Fibroblast of lung (primary cell): ENCODE measurements at places on chromosomes 4 and X.

GRCh38 chr4:183637461-183637860 lies 21.5 kb downstream of the RWDD4 start:
- H3K36me3 ChIP-seq: no peaks in the 10 kb centered on the region
- H3K4me3 ChIP-seq: no peak overlapping the region
- no peak overlapping the region for H3K27ac ChIP-seq
- DNase-seq: peak; percentile 73
- no peaks in the 10 kb centered on the region for H3K27me3 ChIP-seq
- H3K4me1 ChIP-seq: peaks cover 2% of the 10 kb centered on the region

- H3K4me1 ChIP-seq: no peaks in the 10 kb centered on the region
- DNase-seq: no peak
- peaks cover 1% of the 10 kb centered on the region for H3K27me3 ChIP-seq
- H3K4me3 ChIP-seq: no peak overlapping the region
- no peak overlapping the region for H3K27ac ChIP-seq
These were observed 18.8 kb downstream of the PPP2R3B start for GRCh38 chrX:367866-368265.

- H3K4me1 ChIP-seq: no peaks in the 10 kb centered on the region
- H3K27ac ChIP-seq: no peak overlapping the region
- H3K27me3 ChIP-seq: no peaks in the 10 kb centered on the region
- H3K4me3 ChIP-seq: no peak overlapping the region
These were observed 34.4 kb downstream of the TMSB4X start for GRCh38 chrX:13009273-13009672.

GRCh38 chrX:22698151-22698550 lies 301.6 kb upstream of the DDX53 start:
- no peak for DNase-seq
- H3K27ac ChIP-seq: no peak overlapping the region
- H3K36me3 ChIP-seq: no peaks in the 10 kb centered on the region
- H3K27me3 ChIP-seq: no peaks in the 10 kb centered on the region

- H3K4me3 ChIP-seq: no peak overlapping the region
- no peaks in the 10 kb centered on the region for H3K27me3 ChIP-seq
- H3K4me1 ChIP-seq: no peaks in the 10 kb centered on the region
- no peaks in the 10 kb centered on the region for H3K36me3 ChIP-seq
These were observed 78.8 kb downstream of the SEL1L3 start for GRCh38 chr4:25783943-25784342.

- DNase-seq: no peak
- no peak overlapping the region for H3K27ac ChIP-seq
- no peaks in the 10 kb centered on the region for H3K36me3 ChIP-seq
- no peaks in the 10 kb centered on the region for H3K4me1 ChIP-seq
These were observed 1483.2 kb downstream of the PCDH7 start for GRCh38 chr4:32203340-32203739.

DNA sequence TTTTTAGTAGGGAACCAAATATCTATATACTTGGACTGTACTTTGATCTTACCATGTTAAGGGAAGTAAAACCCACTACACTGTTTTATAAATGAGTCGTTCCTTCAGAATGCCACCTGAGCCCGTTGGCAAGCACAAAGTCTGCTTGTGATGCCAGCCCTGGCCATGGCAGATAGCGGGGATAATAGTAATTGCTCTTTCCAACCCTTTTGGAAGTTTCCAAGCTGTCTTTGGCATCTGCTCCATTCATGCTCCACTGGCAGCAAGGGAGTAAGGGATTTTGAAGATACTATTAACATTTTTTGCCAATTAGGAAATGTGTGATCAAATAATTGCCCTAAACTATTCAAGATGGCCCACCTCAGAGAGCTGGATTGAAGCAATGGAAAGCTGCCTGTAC lies 689.2 kb upstream of the SLIT2 start:
- H3K36me3 ChIP-seq: no peaks in the 10 kb centered on the region
- no peak overlapping the region for H3K27ac ChIP-seq
- H3K4me1 ChIP-seq: no peaks in the 10 kb centered on the region
- H3K4me3 ChIP-seq: no peak overlapping the region
- no peak for DNase-seq

DNA sequence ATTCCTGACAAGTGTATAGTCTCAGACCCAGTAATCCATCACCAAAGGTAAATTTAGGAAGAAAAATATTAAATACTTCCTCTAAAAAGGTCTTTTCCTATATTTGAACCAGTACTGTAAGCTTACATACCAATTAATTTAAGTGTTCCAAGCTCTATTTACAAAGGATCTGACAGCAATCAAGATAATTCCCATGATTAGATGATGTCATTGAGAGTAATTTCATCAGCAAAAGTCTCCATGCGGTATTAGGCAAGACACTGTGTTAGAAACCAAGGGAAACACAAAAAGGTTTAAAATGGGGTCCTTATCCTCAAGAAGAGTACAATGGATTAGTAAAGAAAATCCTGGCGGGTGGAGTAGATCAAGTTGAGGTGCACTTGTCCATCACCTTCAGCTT lies 198.5 kb downstream of the PRDM5 start:
- H3K4me3 ChIP-seq: no peak overlapping the region
- DNase-seq: no peak
- no peaks in the 10 kb centered on the region for H3K36me3 ChIP-seq
- H3K27me3 ChIP-seq: no peaks in the 10 kb centered on the region

GRCh38 chr4:170047771-170048354 lies 21.7 kb upstream of the MFAP3L start:
- H3K4me1 ChIP-seq: no peaks in the 10 kb centered on the region
- no peaks in the 10 kb centered on the region for H3K27me3 ChIP-seq
- peak; percentile 53 for DNase-seq

DNA sequence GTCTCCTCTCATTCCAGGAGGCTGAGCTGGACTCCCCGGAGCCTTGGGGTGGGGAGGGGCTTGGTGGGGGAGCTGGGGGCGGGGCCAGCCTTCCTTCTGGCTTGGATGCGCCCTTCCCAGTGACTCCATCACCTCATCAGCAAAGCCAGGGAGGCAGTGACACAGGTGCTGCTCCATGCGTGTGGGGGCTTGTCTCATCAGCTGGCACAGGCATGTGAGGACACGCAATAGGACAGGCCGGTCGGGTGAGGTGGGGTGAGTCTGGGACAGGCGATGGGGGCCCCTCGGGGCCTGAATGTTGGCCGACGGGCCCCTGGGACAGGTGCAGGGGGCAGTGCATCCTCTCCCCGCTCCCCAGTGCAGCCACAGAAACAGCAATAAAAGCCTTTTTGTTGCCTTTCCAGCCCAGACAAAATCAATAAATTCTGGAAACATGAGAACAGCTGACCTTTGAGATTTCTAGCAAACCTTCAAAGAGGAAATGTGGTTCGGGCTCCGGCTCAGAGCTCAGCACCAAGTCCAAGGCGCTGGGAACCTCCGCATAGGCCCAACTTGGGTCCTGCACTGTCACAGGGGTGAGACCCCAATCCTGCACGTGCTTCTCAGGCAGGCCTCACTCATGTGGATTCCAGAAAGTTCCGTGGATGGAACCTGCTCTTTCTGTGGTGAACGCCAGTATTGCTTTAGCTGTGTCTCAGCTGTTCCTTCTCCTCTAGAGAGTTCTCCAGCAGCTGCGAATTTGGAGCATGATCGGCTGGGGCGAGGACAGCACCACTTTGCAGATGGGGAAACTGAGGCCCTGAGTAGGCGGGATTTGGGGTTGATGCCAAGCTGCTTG lies 18.5 kb downstream of the ADRA2C start:
- no peaks in the 10 kb centered on the region for H3K27me3 ChIP-seq
- H3K4me1 ChIP-seq: no peaks in the 10 kb centered on the region
- no peak overlapping the region for H3K27ac ChIP-seq
- no peak for DNase-seq

GRCh38 chrX:55004231-55004630 lies 4.1 kb downstream of the APEX2 start:
- H3K4me1 ChIP-seq: no peaks in the 10 kb centered on the region
- no peak overlapping the region for H3K4me3 ChIP-seq
- no peak overlapping the region for H3K27ac ChIP-seq

DNA sequence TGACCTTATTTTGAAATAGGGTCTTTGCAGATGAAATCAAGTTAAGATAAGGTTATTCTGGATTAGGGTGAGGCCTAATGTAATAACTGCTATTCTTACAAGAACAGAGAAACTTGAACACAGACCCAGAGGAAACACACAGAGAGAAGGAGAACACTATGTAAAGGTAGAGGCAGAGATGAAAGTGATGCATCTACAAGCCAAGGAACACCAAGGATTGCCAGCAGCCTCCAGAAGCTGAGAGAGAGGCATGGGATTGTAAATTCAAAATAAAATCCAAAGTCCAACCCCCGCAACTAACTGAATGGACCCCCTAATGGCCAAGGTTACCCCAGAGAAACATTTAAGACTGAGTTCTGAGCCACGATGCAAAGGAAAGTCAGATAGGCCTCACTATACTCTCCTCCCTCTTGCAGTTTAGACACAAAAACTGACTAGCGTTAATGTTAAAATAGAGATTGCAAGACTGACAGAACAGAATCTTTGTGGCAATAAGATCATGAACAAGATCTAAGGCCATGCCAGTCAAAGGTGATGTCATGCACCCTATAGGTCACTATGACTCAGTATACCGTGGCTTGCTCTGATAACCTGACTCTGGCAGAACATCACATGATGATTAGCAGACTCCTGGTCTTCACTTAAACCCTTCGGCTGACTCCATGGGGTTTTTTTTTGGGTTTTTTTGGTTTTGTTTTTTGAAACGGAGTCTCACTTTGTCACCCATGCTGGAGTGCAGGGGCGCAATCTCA lies 42.9 kb downstream of the DDX60L start:
- no peaks in the 10 kb centered on the region for H3K4me1 ChIP-seq
- H3K4me3 ChIP-seq: no peak overlapping the region
- H3K27ac ChIP-seq: no peak overlapping the region
- DNase-seq: no peak
- H3K27me3 ChIP-seq: no peaks in the 10 kb centered on the region

GRCh38 chrX:104255465-104255864 lies 732 bp upstream of the ESX1 start:
- H3K4me3 ChIP-seq: no peak overlapping the region
- DNase-seq: no peak
- peaks cover 19% of the 10 kb centered on the region for H3K27me3 ChIP-seq
- no peaks in the 10 kb centered on the region for H3K36me3 ChIP-seq
- no peaks in the 10 kb centered on the region for H3K4me1 ChIP-seq
- H3K27ac ChIP-seq: no peak overlapping the region

DNA sequence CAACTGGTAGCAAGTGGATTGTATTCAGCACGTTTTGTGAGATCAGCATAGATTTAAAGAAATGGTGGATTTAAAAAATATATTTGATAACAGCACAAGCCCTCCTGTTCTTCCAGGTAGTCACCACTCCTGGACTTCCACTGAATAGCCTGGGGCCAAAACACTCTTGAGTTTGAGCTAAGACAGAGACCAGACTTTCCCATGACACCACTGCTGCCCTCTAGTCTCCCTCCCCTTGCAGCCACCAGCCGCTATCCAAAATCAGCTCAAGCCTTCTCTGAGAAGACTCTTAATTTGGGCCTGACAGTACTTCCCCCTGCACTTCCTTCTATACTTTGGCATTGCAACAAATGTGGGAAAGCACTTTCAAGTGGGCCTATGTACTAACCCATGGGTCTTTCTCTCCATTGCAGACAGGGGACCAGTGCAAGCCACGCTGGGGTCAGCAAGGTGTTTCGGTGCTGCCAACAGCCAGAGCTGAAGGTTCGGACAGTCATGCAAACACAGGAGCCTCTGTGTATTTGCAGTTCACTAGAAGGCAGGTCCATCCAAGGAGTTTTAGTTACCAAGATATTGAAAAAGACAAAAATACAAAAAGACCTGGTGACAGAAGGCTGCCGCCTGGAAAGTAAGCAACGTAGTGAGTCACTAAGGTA lies 40.5 kb upstream of the KLHL13 start:
- no peaks in the 10 kb centered on the region for H3K36me3 ChIP-seq
- H3K4me1 ChIP-seq: no peaks in the 10 kb centered on the region
- DNase-seq: no peak
- H3K27ac ChIP-seq: no peak overlapping the region

GRCh38 chr4:74537459-74537858 lies 92.5 kb downstream of the AREG start:
- no peak for DNase-seq
- H3K36me3 ChIP-seq: no peaks in the 10 kb centered on the region
- no peak overlapping the region for H3K27ac ChIP-seq
- H3K4me3 ChIP-seq: no peak overlapping the region

GRCh38 chrX:31199056-31199839 lies 127.4 kb upstream of the FTHL17 start:
- no peak overlapping the region for H3K27ac ChIP-seq
- H3K4me3 ChIP-seq: no peak overlapping the region
- H3K36me3 ChIP-seq: no peaks in the 10 kb centered on the region
- H3K4me1 ChIP-seq: no peaks in the 10 kb centered on the region
- no peaks in the 10 kb centered on the region for H3K27me3 ChIP-seq

DNA sequence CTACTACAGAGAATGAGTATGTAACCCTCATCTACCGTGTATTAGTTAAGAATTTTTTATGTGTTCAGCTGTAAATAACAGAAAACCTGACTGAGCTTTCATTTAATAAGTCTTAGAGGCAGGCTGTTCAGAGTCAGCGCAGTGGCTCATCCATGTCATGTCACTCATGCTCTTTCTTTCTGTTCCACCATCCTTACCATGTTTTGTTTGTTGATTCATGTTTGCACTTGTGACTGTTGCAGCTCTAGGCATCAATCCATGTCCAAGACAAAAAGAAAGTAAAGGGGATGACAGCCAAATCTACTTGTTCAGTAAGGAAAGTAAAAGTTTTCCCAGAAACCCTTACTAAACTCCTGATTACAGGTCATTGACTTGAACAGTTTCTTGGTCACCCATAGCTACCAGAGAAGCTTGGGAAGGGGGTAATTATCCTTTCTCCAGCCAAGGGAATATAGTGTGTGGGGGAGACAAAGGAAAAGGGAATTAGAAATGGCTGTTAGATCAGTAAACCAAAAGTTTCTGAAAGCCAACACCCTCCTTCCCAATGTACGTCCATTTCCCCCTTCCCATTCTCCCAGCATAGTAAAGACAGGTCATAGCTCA lies 9.0 kb downstream of the ART3 start:
- H3K27ac ChIP-seq: no peak overlapping the region
- no peak for DNase-seq
- H3K27me3 ChIP-seq: no peaks in the 10 kb centered on the region
- no peak overlapping the region for H3K4me3 ChIP-seq

DNA sequence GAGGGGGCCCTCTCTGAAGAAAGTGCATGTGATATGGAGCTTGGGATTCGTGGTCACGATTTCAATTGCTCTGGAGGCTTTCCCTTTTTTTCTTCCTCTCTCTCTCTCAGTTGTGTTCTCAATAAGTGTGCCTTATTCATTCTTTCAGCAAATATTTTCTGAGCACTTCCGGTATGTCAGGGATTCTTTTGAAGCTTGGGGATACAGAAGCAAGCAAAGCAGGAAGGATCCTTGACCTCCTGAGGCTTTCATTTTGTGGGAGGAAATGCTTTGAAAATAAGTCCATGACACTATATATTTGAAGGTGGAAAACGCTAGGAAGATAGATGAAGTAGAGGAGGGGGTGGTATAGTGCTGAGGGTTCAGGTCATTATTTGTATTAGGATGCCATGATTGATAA lies 12.6 kb upstream of the GABRE start:
- no peak overlapping the region for H3K4me3 ChIP-seq
- no peak overlapping the region for H3K27ac ChIP-seq
- peaks cover 3% of the 10 kb centered on the region for H3K4me1 ChIP-seq
- H3K36me3 ChIP-seq: no peaks in the 10 kb centered on the region
- no peaks in the 10 kb centered on the region for H3K27me3 ChIP-seq
